IMR-90 (cell line): ENCODE measurements at places on chromosomes 5 and 9. TPM values are rescaled to one million over a fixed set of nuclear protein-coding genes. Genes with fewer than 3 reads are reported as not detected.

The C5orf58 gene
- not detected in 2 replicates for total RNA-seq

The RAB3C gene
- total RNA-seq = not detected in 2 replicates

The AQP7 gene
- total RNA-seq = 0.28 TPM in 1 of 2 replicates, not detected in the other

The GGTA1 gene
- total RNA-seq = not detected in 2 replicates

The GDNF gene
- total RNA-seq = 0.18 and 0.28 TPM in 2 replicates

The RHOBTB3 gene
- 356 and 447 TPM in 2 replicates for total RNA-seq

The EGR1 gene
- total RNA-seq = 2.9 and 5.8 TPM in 2 replicates

The CDC20B gene
- total RNA-seq = not detected in 2 replicates
